Stimulated activated CD8-positive, alpha-beta memory T cell treated with anti-CD3 and anti-CD28 coated beads, Interleukin-7, amount 100 ng/mL, for 1 hour (primary cell): ENCODE measurements at places on chromosomes 6 and 20.

GRCh38 chr6:22248513-22249308 lies 48.1 kb downstream of the PRL start:
- no peak for DNase-seq

- no peak for DNase-seq
These were observed 193.4 kb upstream of the CDYL start for GRCh38 chr6:4582506-4583417.

- no peak for DNase-seq
These were observed 4.2 kb downstream of the FOXC1 start for GRCh38 chr6:1613688-1614447.

GRCh38 chr6:40359808-40360207 lies 227.4 kb downstream of the LRFN2 start:
- DNase-seq: no peak

DNA sequence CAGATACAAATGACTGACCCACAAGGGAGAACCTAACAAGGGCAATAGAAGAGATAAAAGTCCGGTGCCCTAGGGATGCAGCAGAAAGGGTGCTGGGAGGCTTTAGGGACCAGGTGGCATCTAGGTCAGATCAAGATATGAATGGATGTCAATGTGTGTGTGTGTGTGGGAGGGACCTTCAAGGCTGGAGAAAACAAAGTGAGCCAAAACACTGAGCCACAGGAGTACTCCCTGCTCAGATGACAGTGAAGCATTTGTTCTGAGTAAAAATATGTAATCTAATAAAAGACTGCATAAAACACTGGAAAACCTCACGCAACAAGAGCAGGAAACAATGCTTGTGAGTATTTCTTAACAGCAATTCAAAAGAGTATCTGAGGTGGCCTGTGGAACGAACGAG lies 28.2 kb downstream of the ZNF337 start:
- DNase-seq: no peak
